ENCODE measurements at places on chromosomes 7 and 10.

GRCh38 chr7:138987686-138988085 lies 6.5 kb upstream of the KIAA1549 start:
- DNase-seq = no peak

GRCh38 chr7:108166687-108167086 lies 36.5 kb upstream of the LAMB4 start:
- DNase-seq = no peak

DNA sequence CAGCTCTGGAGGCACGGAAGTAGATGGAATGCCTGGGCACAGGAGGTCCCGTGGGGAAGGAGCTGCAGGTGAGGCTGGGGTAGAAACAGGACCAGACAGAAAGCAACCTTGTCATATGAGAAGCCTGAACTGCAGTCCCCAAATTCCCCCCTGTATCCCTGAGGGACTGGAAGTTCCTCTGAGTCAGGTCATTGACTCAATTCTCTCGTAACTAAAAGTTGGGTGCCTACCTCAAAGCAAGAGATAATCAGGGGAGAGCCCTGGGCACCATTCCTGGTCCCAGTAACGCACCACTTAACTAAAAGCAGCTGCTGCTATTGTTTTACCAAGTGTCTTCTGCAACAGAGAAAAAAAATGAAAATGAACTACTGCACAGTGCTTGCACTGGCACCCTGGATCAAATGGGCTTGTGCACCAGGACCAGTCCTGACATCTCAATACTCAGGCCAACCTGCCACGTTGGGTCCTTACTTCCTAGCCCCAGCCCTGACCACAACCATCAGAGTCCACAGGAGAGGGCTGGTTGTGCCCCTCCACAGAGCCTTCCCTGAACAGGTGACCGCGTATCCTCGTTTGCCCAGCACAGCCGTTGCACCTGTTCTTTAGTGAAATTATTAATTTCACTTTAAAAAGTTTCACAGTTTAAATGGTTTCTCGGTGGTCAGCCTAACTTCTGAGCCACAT lies 79.3 kb downstream of the GRID1 start:
- no peak for DNase-seq

DNA sequence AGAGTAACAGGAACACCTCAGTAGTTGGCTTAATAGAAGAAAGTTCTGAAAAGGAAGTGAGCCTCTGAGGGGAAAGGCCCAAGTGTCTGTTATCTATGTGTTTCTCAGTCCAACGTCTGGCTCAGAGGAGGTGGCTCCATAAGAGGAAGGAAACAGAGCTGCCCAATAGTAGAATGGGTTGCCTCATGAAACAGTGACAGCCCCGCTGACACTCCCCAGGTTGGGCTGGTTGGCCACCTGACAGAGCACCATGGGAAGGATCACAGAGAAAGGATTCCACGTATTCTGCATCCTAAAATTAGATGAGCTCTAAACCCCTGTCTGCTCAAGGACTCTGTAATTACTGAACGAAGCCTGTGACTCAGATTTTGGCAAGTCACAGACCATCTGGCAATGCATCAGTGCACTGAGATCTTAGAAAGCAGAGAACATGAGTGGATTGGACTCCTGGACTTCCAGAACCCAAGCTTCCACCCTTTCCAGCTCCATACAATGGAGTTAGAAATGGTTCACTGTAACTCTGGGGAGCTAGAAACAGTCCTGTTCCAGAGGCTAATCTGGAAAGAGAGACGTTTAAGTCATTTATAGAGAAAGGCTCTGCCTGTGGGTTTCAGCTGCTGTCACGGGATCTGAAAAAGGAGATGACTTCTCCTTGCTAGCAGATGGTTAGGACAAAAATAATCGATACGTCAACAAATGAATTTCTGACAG lies 2.9 kb downstream of the PKD2L1 start:
- no peak for DNase-seq

DNA sequence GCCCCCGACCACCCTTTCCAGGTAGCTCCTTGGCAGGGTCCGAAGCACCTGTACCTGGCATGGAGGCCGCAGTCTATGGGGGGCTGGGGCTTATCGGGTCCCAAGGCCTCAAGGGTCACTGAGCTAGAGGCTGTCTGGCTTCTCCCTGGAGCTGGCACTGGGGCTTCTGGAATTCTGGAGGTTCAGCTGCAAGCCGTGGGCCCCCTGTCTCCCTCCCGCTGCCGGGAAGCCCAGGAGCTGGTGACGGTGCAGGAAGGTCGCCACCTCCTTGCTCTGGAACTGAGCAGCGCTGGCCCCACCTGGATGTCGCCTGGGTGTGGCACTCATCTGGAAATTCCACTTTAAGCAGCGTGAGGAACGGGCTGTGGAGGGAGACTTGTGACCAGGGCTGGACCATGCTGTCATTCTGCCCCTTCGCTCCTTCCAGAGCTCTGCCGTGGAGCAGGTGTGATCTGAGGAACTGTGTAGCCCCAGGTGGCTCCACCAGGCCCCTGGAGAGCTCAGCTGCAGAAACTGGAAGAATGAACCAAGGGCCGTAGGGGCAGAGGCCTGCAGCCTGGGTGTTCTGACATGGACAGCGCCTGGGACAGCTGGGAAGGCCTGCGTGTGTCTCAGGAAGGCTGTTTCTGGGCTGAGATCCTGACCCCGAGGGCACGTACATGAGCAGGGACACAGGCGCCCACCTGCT lies 129.7 kb upstream of the PPP2R2D start:
- no peak for DNase-seq

- no peak for DNase-seq
Measured at GRCh38 chr7:80284855-80285254, 150.2 kb downstream of the GNAI1 start.

GRCh38 chr7:86970547-86970946 lies 88.9 kb downstream of the ELAPOR2 start:
- no peak for DNase-seq
